ENCODE measurements at places on chromosomes 12 and 14.

DNA sequence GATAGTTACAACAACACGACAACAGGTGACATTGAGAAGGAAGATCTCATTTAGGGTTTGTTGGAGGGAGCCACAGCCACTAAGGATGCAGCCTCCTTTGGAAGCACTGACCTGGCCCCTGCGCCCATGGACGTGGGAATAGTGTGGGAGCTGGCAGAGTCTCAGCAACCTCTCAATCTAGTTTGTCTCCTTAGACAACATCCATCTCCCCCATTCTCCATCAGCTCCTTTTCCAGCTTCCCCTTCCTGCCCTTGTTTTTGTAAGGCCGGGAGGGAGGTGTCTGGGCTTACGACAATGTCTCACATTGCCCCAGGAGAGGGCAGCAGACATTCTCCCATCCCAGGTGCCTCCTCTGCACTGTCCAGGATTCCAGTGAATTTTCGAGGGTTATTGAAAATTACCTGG lies 170.2 kb upstream of the PZP start:
- DNase-seq: no peak

- no peak for DNase-seq
Observed at GRCh38 chr12:127205781-127206555, 1061.0 kb upstream of the TMEM132C start.

DNA sequence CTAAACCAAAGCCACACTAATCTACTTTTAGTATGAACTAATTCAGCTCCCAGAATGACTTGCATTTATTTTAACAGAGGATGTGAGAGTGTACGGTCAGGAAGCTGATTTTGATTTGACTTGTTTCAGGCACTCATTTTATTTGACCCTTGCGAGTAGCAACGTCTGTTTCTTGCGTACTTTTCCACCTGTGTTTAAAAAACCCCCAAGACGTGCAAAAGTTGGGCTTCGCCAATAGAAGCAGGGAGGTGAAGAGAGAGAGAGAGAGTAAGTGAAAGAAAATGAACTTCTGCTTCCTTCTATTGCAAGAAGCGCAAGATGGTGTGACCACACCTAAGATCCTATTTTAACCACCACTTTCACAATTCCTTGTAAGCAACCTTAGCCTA lies 6.7 kb upstream of the SLC15A4 start:
- DNase-seq: no peak

- peak; percentile 91 for DNase-seq
Observed at GRCh38 chr12:116547955-116548501, 11.2 kb upstream of the MAP1LC3B2 start.

DNA sequence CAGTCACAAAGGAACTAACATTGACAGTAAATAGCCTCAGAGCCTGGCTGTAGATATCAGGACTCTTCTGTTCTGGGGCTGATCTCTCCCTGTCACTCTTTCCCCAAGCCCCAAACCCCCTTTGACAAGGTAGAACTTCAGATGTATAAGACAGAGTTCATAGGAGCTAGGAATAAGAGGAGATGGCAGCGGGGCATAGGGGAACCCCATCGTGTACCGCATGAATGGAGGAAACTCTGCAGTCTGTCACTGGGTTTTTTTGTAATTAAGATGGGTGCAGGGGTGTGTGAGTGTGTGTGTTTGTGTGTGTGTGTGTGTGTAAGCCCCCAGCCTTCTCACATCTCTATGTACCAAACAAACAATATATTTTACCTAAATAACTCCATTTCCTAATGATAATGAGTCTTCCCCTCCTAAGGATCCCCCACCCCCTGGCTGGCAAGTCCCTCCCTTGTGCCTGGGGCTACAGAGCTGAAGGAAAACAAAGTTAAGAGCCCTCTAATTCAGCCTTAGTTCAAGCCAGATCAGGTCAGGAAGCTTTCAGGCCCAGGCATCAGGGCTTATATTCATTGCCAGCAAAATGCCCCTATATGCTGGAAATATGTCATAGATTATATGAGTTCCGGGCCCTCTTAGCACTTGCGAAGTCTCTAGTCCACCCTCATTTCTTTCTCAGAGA lies 9.1 kb upstream of the HOXC4 start:
- DNase-seq: no peak

- DNase-seq: no peak
Observed at GRCh38 chr12:130523208-130523607, 185.5 kb downstream of the PIWIL1 start.

DNA sequence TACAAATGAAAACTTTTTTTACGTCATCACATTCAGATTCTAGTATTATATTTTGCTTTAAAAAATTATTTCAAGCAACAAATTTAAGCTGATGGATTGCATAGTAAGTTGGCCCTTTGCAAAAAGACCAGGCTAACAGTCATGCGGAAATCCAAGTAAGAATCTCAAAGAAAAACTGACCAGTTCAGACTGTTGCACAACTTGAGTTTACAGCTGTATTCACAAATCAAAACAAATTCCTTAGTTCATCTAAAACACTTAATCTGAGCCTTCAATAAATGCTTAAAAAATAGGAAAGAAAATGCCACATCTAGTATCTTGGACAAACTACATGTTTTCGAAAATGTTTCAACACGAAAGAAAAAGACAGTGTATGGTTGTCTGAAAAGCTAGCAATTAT lies 847 bp downstream of the CCDC59 start:
- no peak for DNase-seq

Measured in fibroblast of upper back skin (primary cell).